Activated CD8-positive, alpha-beta memory T cell treated with anti-CD3 and anti-CD28 coated beads for 4 hours (primary cell): ENCODE measurements at places on chromosomes 3 and 15.
A peak's percentile ranks its signal among the peaks of the same experiment; 100 is the strongest.

DNA sequence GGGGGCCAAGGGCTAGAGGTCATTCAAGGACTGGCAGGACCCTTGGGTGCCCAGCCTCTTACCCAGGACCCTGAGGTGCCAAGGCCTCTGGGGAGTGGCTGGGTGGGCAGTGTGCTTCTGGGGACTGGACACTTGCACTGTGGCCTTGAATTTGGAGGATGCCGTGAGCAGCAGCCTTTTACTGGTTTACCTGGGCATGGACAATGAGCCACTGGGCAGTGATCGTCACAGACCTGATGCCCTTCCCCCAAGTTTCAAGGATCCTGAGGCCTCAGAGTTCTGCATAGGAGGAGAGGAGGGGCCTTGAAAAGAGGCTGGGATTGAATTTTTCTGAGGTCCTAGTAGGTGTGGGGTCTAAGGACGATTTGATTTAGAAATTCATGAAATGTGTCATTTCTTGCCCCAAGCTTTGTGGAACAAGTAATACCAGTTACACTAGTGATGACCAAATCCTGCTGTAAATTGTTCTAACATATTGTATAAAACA lies 146.1 kb upstream of the TPM1 start:
- no peak for DNase-seq

DNA sequence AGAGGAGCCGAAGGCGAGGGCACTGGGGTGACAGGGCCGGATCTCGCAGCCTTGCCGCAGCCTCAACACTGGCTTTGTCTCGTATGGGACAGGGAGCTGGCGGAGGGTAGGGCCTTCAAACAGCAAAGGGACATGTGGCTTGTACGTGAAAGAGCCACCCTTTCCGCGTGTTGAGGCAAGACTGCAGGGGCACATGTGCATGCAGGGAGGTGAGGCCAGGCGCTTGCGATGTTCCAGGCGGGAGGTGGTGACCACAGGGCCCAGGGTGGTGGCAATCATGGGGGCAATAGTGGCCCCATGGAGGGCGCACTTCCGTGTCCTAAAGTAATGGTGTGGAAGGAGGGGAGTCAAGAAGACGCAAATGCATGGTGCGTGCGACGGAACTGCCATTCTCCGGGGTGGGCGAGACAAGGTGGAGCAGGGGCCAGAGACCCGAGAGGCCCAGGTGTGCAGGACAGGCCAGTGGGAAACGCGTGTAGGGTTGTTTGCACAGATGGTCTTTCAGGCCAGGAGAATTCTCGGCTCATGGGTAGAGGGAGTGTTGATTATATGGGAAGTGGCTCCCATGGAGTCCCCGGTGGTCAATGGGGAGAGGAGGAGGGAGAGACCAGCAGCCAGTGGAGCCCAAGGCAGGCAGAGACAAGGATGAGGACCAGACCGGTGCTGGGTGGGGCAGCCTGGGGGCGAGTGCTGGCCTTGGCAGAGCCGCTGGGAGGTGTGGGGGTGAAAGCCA lies 45.8 kb upstream of the PCSK6 start:
- DNase-seq, result no peak

DNA sequence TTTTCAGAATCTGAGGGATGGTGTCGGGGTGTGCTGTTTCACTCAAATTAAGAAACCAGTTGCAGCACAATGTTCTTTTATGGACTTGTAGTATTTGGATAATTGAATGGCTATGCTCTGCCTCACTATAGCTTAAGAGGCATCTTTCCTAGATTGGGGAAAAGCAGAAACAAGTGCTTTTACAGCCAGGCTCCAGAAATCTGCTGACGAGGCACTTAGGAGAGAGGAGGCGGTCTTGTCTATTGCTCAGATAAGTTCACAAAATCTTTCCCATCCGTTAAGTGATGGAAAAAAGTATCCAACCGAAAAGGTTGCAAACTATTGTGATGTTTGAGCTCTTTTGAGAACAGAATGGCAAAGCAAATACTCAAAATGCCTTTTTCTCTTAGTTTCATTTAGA lies 336.1 kb upstream of the RARB start:
- DNase-seq, result no peak

DNA sequence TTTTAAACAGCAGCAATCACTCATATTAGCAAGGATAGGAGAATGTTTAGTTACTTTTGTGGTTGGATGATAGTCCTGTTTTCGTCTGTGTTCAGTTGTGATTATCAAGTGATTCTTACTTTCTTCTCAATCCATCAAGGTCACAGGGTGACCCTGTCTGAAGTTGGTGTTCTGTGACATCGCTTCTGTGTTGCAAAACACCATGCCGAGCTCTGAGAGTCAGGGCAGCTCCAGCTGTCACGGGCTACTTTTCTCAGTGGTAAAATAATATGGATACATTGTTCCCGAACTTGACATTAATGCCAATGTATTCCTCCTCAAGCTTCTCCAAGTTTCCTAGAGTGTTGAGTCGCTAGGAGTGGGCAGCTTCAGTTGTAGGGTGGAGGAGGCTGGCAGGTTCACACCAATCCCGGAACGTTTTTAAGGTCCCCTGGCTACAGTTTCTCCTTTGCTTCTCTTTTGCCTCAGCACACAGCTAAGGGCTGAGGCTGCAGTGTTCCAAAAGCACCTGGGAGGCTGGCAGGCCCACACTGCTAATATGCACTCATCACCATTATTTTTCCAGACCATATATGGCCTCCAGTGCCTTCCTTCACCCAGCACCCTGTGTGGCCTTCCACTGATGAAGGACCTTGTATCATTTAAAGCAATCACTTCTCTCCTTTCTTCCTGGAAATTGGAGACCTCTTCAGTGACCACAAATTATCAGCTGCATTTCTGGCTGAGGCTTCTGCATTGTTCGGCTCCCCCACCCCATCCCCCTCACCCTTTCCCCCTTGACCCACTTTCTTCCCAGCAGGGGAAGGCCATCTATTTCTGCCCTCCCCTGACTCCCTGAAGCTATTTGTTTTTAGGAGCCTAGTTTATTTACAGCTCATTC lies 25.8 kb downstream of the COLQ start:
- DNase-seq, result no peak

GRCh38 chr15:70512772-70513362 lies 250.5 kb downstream of the UACA start:
- peak; percentile 25 for DNase-seq

- DNase-seq, result no peak
Measured at GRCh38 chr3:126721246-126721645, 17.2 kb downstream of the CHCHD6 start.

DNA sequence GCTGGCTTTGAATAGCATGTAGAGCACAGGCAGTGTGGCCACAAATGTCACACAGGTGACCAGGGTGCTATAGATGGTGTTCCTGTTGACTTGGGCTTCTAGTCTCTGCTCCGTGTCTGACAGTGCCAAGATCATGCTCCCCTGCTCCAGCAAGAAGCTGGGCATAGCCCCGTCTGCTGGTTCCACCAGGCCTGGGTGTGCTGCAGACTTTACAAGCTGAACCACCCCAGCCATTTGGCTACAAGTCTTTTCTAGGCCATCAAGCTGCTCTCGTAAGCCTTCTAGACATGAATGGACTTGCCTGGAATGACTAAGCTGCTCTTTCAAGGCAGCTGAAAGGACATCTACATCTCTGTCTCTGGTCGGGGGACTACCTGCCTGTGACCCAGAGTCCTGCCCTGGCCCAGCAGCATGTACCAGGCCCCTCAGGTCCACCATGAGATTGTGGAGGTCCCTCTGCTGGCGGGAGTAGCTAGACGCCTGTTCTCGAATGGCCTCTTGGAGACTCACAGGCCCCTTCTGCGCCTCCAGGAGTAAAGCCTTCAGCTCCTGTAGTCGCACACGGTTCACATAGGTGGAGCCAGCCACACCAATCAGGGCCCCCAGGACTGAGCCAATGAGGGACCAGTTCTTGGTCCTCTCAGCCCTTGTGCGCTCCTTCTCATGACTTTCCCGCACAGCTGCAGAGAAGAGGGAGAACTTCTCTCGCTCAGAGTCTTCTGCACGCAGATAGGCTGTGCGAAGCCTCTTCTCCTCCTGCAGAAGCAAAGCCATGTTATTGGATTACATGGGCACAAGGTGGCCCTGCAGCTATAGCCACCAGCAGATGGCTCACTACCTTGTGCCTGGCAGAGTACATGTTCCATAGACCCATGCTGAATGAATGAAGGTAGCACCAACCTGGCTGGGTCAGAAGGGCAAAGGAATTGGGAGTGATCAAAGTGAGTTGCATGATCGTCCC lies 2.8 kb upstream of the PLXNB1 start:
- no peak for DNase-seq

DNA sequence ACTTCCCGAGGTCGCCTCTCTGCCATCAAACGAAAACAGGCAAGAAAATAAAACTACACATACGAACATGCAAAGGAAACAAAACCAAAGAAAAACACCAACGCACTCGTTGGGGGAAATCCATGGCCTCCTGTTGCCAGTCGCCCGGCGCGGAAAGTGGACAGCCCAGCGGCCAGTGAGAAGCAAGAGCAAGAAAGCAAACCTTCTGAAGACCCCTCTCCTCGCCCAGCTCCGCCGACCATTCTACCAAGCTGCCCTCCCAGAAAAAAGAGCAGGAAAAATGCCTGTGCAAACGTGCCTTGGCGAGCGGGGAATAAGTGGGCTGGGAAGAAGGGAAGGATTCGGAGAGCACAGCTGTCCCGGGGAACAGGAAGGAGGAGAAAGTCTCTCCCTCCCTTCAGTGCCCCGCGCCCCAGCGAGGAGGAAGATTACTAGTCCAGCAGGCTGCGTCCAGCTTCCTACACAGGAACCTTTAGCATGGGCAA lies 802 bp upstream of the NECTIN3 start:
- DNase-seq, result no peak

DNA sequence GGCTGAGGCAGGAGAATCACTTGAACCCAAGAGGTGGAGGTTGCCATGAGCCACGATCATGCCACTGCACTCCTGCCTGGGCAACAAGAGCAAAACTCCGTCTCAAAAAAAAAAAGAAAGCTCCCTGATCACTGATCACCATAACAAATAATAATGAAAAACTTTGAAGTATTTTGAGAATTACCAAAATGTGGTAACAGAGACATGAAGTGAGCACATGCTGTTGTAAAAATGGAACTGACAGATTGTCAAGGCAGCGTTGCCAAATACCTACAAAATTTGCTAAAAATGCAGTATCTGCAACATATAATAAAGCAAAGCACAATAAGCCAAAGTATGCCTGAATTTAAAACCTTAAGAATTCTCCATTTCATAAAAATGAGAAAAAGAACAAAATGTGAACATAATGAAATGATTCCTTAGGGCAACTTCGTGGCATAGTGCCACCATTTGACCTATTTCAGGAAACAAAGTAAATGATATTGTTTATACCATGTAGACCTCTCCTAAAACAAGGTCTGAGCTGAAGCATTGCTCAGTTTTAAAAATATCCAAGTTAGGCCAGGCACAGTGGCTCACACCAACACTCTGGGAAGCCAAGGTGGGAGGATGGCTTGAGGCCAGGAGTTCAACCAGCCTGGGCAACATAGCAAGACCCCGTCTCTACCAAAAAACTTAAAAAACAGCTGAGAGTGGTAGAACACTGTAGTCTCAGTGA lies 5.8 kb downstream of the USP4 start:
- DNase-seq, result no peak

- DNase-seq, result no peak
Measured at GRCh38 chr3:56811546-56812202, 9.9 kb upstream of the ARHGEF3 start.

GRCh38 chr15:38307251-38307650 lies 54.6 kb downstream of the SPRED1 start:
- DNase-seq, result no peak

DNA sequence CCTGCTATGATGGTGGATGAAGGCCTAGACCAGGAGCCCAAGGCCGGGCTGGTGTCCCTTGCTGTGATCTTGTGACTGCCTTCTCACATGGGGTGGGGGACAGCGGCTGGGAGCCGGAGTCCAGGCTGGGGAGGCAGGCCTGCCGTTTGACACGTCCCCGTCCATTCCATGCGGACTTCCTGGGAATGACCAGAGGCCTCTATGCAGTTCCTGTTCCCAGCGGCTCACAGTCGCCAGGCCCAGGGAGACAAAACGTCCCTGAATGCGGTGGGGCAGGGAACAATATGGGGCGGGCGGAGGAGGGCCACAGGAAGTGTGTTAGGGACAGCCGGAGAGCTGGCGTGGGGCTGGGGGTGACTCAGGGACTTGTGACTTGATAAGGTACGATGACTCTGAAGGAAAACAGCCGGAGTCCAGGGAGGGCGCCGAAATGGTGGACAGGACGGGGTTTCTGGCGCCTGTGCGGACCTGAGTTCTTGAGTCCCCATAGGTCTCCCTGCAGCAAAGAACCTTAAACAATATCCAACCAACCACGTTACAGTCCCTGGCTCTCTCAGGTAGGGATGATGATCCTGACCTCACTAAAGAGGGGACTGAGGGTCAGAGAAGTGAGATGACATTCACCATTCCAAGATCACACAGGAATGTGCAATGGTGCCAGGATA lies 40.5 kb upstream of the SMAD6 start:
- no peak for DNase-seq

DNA sequence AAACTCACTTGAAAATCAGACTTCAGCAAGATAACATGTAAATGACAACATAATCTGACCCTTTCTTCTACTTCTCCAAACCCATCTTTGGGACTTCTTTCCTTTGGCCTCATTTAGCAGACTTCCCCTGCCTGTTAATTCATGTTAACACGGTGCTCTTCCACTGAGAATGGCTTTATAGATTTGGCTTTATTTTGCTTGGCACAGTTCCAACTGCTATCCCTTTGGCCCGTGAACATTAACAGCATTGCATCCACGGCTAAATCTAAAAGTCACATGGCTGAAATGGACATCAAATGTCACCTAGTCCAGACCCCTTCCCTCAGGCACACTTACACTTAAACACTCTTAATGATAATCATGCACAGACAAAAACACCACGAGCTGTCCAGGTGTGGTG lies 3.8 kb downstream of the ZMAT3 start:
- DNase-seq, result no peak

DNA sequence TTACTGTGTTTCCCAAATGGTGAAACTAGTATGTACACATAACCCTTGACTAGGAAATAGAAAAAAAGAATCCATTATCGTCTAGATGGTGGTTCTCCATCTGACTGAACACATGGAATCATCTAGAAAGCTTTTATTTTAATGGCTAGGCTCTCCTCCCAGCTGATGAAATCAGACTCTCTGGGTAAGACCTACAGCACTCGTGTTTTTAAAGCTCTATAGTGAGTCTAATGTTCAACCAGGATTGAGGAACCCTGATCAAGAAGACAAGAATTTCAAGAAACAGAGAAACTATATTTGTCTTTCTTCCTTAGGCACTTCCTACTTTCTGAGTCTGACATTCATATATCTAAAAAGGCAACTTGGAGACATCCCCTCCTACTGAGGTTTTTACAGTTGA lies 118.8 kb downstream of the TMCO5A start:
- no peak for DNase-seq

GRCh38 chr3:69259125-69259524 lies 126.8 kb downstream of the FRMD4B start:
- DNase-seq, result no peak

- no peak for DNase-seq
Measured at GRCh38 chr3:159739969-159740368, 248.7 kb upstream of the IL12A start.

GRCh38 chr3:72909591-72909990 lies 21.7 kb downstream of the GXYLT2 start:
- no peak for DNase-seq

- DNase-seq, result no peak
Measured at GRCh38 chr3:9600597-9600996, 47.0 kb upstream of the LHFPL4 start.
